ENCODE measurements at places on chromosomes 7 and 10.

GRCh38 chr7:48786951-48787350, 137.4 kb upstream of the CDC14C start:
- no peak for DNase-seq

GRCh38 chr7:14637968-14638367, 264.6 kb downstream of the DGKB start:
- no peak for DNase-seq

- no peak for DNase-seq
Measured at GRCh38 chr10:61643316-61643751, 19.4 kb upstream of the CABCOCO1 start.

DNA sequence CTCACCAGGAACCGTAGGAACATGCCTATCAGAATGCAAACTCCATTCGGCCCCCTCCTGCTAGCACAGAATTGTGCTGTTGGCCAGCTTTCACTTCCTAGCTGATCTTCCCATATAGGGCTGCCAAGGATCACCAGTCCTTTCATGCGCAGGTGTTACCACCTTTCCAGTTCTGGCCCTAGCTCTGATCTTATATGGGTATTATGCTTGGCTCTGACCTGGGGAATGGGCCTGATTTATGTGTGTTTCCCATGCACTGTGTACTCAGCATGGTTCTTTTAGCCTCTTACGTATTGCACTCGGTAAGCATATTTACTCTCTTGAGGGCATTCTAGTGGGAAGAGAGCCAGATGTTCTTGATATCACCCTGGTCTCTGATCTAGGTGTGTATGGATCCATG, 11.1 kb downstream of the SLC35G1 start:
- DNase-seq, result no peak

DNA sequence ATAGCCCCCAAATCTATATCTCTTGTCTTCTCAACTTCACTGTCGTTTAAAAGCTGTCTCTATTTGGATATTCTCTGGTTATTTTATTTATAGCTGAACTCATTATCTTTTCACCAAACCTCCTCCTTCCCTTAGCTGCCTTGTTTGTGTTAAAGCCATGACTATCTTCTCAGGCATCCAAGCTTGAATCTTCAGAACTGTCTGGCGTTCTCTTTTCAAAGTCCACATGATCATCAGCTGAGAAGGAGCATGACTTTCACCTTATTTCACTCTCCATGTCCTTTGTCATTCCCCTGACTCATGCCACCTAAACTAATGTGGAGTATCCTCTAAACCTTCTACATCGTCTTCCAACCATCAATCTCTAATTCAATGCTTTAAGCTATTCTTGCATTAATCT, 5.7 kb upstream of the GLCCI1 start:
- DNase-seq, result no peak

DNA sequence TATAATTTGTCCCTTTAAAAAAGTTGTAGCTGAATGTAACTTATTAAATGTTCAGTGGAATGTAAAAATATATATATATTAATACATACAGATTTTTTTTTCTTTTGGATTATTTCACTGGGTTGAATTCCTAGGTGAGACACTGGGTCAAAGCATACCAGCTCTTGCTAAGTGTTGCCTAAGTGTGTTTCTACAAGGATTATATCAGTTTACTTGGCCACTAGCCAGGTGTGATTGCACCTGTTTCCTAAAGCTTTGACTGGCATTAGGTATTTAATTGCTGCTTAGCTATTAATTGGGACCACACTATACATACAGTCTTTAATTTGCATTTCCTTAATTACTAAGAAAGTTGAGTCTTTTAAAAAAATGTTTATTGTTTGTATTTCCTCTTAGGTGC, 5.5 kb upstream of the ELOVL3 start:
- DNase-seq, result no peak

DNA sequence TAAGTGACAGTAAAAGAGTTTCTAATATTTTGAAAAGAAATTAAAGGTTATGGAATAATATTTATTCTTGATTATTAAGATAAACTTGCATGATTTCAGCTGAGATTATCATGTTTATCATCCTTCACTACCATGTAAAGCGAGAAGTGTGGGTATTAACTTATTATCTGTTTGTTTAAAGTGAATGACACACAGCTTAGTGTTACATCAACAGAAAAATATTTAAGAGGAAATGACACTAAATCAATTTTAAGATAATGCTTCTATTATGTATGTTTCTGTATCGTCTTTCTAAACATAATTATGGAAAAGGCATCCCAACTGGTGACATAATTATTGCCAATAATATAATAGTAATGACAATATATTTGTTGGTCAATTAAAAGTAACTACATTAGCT, 213.1 kb downstream of the PCDH15 start:
- DNase-seq, result no peak

GRCh38 chr10:100913470-100913865, 705 bp downstream of the SLF2 start:
- DNase-seq, result no peak

Measured in K562 (cell line).